T47D (cell line): ENCODE measurements at places on chromosomes 2 and 18.

- no peak for DNase-seq
Measured at GRCh38 chr18:2515171-2515787, 56.0 kb downstream of the METTL4 start.

DNA sequence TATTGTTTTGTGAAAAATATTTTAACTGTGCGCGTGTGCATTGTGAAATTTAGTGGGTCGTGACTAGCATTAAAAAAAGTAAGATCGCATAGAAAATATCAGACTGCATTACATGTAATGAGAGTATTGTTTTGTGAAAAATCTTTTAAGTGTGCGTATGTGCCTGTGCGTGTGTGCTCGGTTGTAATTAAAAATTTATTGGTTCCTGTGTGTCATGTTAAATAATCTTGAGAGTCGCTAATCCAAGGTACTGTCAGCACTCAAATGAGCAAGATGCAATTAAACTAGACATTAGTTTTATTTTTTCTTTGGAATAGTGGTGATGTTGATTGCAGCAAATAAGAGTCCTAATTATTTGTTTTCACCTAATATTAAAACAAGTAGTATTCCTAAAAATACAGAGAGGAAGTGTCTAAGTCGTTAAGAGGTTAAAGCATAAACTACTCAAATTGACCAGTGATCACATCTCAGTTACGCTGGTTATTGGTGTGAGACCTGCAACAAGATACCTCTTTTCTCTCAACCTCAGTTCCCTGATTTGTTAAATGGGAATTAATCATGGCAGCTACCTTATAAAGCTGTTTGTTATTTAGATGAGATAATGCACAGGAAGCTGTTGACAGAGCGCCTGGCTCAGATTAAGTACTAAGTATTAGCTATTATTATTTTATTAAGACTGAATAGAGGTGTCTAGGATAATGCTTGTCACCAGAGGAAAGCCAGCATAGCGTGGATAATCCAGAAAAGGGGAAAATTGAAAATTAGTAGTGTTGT is 1.9 kb downstream of the ZDBF2 start:
- DNase-seq = no peak

DNA sequence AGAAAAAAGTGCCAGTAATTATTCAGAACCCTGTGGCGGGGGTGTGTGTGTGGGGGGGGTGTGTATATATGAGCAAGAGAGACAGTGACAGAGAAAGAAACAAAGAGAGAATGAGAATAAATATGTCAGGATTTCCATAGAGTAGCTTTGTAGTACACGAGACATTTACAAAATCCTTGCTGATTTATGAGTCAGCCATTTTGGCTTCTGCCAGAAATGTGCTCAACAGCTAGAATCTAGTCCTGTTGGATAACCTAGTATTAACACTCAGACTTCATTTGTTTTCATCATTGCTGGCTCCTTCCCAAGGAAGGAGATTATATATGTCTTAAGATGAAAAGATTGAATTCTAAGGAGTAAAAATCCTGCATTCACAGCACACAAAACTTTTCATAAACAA is 140.5 kb upstream of the HNRNPA3 start:
- no peak for DNase-seq

- no peak for DNase-seq
Measured at GRCh38 chr2:137924019-137924418, 40.3 kb upstream of the HNMT start.

DNA sequence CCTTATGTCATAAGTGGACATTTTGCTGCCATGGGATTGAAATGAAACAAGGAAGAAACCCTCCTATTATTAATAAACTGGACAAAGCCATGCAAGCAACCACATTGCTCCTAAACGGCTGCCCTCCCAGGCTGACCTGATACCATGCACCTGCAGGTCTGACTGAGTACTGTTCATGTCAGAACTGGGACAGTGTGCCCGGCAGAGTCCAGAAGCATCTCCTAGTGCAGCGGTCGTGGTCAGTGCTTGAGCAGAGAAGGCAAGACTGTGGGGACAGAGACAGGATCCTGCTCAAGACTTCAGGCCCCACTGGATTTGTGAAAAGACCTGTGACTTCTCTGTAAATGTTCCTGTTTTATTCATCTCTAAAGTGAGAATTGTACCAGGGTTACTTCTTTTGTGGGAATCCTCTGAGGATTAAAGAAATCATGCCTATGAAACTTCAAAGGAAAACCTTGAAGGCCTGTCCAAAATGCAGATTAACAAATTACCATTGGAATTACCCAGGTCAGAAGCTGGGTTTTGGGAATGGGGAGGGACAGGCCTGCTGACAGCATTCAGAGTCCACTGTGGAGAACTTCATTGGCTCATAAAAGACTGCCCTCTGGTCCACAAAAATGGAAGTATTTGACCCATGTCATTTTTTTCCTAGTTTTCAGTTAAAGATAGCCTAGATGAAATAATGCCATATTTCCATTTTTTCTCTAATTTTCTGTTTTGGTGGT is 13.9 kb downstream of the RNF144A start:
- no peak for DNase-seq

DNA sequence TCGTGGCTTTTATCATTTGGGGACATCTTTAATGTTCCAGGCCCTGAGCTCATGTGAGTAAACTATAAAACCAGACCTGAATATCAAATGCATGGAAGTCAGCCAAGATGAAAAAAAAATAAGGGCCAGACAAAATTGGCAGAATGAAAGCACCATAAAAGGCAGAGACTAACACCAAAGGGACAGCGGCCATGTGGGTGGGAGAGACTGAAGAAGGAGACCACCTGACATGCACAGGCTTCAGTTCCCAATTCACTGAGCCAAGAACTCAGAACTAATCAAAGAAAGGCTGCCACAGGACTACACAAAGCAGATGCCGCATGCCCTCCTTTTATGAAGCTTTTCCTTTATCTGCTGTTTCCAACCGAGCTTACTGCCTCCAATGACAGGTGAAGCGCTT is 267.1 kb downstream of the RAD51AP2 start:
- no peak for DNase-seq

- no peak for DNase-seq
Measured at GRCh38 chr2:71564790-71565189, 111.4 kb downstream of the DYSF start.

- DNase-seq = no peak
Measured at GRCh38 chr18:56541793-56542192, 96.6 kb downstream of the TXNL1 start.

DNA sequence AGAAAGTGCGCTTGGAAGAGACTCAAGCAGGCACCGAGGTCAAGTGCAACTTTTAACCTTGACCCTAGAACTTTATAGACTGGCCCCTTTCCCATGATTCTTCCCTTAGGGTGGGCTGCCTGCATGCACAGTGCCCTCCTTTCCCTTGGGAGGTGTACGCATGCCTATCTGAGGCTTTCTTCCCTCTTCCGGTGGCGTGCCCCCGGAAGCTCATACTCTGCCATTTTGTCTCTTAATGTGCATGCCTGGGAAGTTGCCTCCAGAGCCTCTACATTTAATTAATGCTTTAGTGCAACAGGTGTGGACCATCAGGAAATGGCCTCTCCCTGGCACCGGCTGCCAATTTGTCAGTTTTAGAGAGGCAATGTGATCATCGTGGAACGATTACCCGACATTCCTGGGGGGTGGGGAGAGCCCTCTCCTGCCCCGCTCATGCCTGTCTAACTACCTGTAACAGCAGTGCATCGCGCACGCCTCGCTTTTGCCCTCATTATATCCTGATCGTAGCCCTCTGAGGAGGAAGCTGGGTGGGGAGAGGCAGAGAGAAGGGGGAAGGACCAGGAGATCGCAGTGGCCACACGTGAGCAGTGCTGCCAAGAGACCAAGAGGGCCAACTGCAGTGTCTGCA is 194.8 kb downstream of the TFCP2L1 start:
- DNase-seq = no peak

GRCh38 chr2:128732976-128733431 is 414.3 kb upstream of the HS6ST1 start:
- DNase-seq = no peak

- no peak for DNase-seq
Measured at GRCh38 chr2:107961395-107961794, 24.9 kb upstream of the SLC5A7 start.
